ENCODE measurements at places on chromosomes 11 and 22. TPM values are rescaled to one million over a fixed set of nuclear protein-coding genes. Genes with fewer than 3 reads are reported as not detected.

PPP6R2 gene
- total RNA-seq = 9.1 TPM

SLC22A8 gene
- total RNA-seq = not detected

OR52M1 gene
- total RNA-seq = not detected

RAB36 gene
- total RNA-seq = 8.4 TPM

NXPE4 gene
- not detected for total RNA-seq

MMP12 gene
- not detected for total RNA-seq

MYEOV gene
- 124 TPM for total RNA-seq

ZNRD2 gene
- 68.0 TPM for total RNA-seq

FGF3 gene
- not detected for total RNA-seq
